Activated T-cell treated with anti-CD3 and anti-CD28 coated beads, Interleukin-2, amount 50 U/mL, for 72 hours (primary cell): ENCODE measurements at places on chromosomes 7 and 10.

GRCh38 chr10:87092376-87092860 lies 2.2 kb downstream of the GLUD1 start:
- no peak for DNase-seq
- H3K4me1 ChIP-seq = peaks cover 60% of the 10 kb centered on the region
- peak overlapping the region; percentile 98 for H3K27ac ChIP-seq
- no peaks in the 10 kb centered on the region for H3K27me3 ChIP-seq
- peaks cover 22% of the 10 kb centered on the region for H3K36me3 ChIP-seq

- DNase-seq = peak; percentile 99
- peak within 1 kb of the TSS; percentile 83 for H3K27ac ChIP-seq
- H3K4me1 ChIP-seq = peaks cover 17% of the 10 kb centered on the region
- H3K4me3 ChIP-seq = peak within 1 kb of the TSS; percentile 89
Observed at GRCh38 chr7:156640257-156640948, at the start of gene RNF32. TSS of gene RNF32 (plus strand) at chr7:156640774. CDS start at chr7:156643878, 3,104 bp downstream.

GRCh38 chr7:127751490-127752448 lies 99.8 kb downstream of the SND1 start:
- H3K27me3 ChIP-seq = no peaks in the 10 kb centered on the region
- DNase-seq = no peak
- H3K4me3 ChIP-seq = no peak overlapping the region
- H3K36me3 ChIP-seq = peaks cover 6% of the 10 kb centered on the region

- peak; percentile 48 for DNase-seq
- peak overlapping the region; percentile 100 for H3K27ac ChIP-seq
- H3K27me3 ChIP-seq = no peaks in the 10 kb centered on the region
- peak overlapping the region; percentile 76 for H3K4me3 ChIP-seq
- H3K36me3 ChIP-seq = peaks cover 3% of the 10 kb centered on the region
Observed at GRCh38 chr7:17304926-17305325, 6.5 kb downstream of the AHR start.

- H3K36me3 ChIP-seq = no peaks in the 10 kb centered on the region
- no peak for DNase-seq
- no peak overlapping the region for H3K4me3 ChIP-seq
- H3K4me1 ChIP-seq = peaks cover 5% of the 10 kb centered on the region
Observed at GRCh38 chr7:142188154-142188553, 69.7 kb downstream of the PRSS58 start.

- no peaks in the 10 kb centered on the region for H3K27me3 ChIP-seq
- no peaks in the 10 kb centered on the region for H3K36me3 ChIP-seq
- no peak for DNase-seq
- H3K4me1 ChIP-seq = no peaks in the 10 kb centered on the region
- no peak overlapping the region for H3K27ac ChIP-seq
Observed at GRCh38 chr10:14102056-14102455, 228.7 kb downstream of the FRMD4A start.

DNA sequence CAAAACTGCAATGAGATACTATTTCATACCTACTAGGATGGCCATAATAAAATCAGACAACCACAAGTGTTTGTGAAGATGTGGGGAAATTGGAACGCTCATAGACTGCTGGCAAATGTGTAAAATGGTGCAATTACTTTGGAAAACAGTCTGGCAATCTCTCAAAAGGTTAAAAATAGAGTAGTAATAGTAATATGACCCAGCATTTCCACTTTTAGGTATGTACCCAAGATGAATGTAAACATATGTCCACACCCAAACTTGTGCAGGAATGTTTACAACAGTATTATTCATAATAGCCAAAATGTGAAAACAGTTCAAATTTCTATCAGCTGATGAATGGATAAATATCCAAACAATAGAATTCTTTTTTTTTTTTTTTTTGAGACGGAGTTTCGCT lies 731.6 kb upstream of the ANKRD30A start:
- H3K36me3 ChIP-seq = peaks cover 3% of the 10 kb centered on the region
- no peak for DNase-seq
- H3K4me3 ChIP-seq = no peak overlapping the region
- no peak overlapping the region for H3K27ac ChIP-seq
- no peaks in the 10 kb centered on the region for H3K4me1 ChIP-seq
- H3K27me3 ChIP-seq = no peaks in the 10 kb centered on the region

DNA sequence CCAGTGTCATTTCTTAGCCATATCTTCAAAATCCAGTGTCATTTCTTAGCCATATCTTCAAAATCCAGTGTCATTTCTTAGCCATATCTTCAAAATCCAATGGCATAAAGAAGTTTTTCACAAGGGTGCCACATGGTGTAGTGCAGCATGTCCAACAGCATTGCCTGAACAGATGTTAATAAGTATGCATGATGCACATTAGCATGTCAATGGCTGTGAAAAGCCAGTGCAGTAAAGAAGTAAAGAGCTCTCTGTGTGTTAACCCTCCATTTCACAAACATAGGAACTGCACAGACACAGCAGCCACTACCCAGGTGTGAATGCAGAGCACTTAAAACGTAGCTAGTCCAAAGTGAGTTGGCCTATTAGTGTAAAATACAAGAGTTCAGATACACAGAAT lies 89.8 kb downstream of the GNAI1 start:
- no peaks in the 10 kb centered on the region for H3K36me3 ChIP-seq
- no peaks in the 10 kb centered on the region for H3K27me3 ChIP-seq
- DNase-seq = no peak
- no peak overlapping the region for H3K4me3 ChIP-seq

DNA sequence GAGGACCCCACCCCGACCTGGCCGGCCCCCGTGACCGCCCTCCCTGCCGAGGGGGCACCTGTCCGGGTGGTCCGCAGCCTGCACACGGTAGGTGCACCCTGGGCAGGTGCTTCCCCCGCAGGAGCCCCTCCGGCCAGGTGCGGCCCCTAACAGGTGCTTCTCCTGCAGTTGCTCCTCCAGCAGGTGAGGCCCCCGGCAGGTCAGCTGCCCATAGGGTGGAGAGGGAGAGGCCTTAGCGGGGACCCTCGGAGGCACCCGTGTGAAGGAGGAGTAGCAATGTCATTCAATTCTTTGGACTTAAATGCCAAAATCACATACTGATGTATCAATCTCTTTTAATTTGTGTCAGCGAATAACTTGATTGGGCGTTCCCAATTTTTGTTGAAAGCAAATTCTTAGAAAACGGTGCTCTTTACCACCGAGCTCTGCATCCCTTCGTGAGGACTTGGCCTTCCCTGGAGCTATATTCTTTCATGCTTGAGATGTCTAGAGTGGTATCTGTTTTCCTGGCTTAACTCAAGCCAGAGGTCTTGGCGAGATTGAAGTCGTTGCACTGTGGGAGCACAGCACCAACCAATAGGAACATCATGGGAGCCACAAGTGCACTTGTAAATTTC lies 738 bp upstream of the NCAPG2 start:
- H3K27me3 ChIP-seq = no peaks in the 10 kb centered on the region
- H3K4me3 ChIP-seq = peak overlapping the region; percentile 92
- DNase-seq = no peak

DNA sequence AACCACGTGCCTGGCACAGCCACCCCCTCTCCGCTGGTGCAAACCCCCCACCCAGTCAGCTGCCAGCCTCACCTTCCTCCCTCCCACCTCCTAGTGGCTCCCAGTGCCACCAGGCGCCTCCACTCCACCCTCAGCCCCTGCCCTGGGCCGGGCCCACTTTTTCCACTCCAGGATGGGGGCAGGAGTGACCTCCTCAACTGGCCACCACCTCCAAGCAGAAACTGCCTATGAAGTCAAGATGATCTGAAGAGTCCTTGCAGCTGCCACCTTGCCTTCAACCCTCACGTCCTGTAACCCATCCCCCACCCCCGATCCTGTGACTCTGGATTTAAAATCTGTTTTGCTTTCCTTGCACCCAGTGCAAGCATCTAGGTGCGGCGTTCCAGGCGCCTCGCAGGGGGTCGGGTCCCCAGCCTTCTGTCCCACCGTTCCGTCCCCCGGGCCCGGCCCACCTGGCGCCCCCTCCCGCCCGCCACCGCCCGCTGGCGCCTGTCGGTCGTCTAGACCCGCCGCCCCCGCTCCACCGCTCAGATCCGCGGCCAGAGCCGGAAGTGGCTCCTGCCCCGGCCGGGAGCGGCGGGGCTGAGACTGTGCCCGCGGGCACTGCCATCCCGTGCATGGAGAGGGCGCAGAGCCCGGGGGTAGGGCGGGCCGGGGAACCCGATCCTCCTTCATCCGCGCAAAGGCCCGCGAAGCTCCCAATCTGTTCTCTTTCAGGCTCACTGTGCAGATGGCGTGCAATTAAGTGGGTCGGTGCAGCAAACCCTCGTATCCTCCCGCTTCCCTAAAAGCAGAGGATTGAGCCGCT lies 51.2 kb upstream of the GTF2I start:
- H3K4me3 ChIP-seq = peak overlapping the region; percentile 78
- peaks cover 20% of the 10 kb centered on the region for H3K4me1 ChIP-seq
- H3K27ac ChIP-seq = no peak overlapping the region
